Activated T-helper 2 cell treated with anti-CD3 and anti-CD28 coated beads, Interferon-gamma antibody, Interleukin-2, Interleukin-4, amounts not matched to agents 10 μg/mL and 5 μg/mL and 100 μg/mL, durations not matched to agents 14 hours and 24 hours and 36 hours (primary cell): ENCODE measurements at places on chromosomes 7 and 10. TPM values are rescaled to one million over a fixed set of nuclear protein-coding genes. Genes with fewer than 3 reads are reported as not detected.

The TMEM26 gene
- total RNA-seq: not detected in 2 replicates

The DDIT4 gene
- total RNA-seq: 543 and 569 TPM in 2 replicates

The RET gene
- total RNA-seq: 0.21 and 0.59 TPM in 2 replicates

The CALHM3 gene
- not detected in 2 replicates for total RNA-seq

The NT5C3A gene
- total RNA-seq: 30.0 and 33.3 TPM in 2 replicates

The CALN1 gene
- not detected in 2 replicates for total RNA-seq

DNA sequence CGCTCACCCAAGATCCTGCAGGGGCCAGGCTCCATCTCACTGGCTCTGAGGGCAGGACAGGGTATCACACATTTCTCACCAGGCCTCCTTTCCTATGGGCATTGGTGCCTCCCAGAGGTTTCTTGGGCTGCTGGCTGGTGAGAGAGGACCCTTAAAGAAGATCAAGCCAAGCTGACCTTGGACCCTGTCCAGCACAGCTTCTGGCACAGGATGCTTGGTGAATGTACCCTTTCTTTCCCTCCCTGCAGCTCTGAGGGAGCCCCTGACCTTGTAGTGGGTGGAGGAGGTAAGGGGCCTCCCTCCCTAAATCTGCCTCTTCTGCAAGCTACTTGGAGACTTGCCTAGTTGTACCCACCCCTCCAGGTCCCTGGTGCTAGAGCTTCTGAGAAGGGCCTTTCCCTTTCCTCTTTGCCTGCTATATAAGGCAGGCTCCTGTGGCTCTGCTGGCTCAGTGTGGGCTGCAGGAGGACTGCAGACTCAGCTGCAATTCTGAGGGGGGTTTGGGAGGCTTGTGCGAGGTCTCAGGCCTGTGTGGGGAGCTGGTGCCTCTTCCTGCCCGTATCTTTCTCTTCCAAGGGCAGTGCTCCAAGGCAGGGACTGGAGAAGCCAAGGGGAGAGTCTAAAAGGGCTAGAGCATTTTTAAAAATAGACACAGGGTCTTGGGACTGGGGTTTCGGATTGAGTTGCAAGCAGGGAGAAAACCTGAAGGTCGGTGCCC, 11.7 kb upstream of the TRIM8 start:
- no peak for DNase-seq

- peak; percentile 15 for DNase-seq
These were observed 97.5 kb downstream of the PFKFB3 start for GRCh38 chr10:6300106-6300783.

DNA sequence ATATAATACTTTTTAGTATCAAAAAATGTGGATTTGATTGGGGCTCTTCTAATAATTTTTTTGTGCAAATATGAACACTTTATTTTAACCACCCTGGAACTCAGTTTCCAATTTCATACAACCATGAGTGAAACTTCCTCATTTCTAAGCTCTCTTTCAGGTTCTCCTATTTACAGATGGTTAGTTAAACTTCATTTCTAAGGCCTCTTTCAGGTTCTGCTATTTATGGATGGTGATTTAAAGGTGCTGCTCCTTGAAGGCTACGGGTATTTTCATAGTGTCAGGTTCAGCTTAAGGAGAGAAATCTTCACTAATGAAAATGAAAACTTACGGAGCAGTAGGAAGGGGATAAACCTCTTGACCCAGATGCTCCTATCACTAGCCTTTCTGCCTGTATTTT, 568.3 kb downstream of the KIF20B start:
- no peak for DNase-seq

- no peak for DNase-seq
These were observed 16.7 kb upstream of the SYPL1 start for GRCh38 chr7:106128836-106129235.

GRCh38 chr7:22723181-22723601, 3.8 kb upstream of the IL6 start:
- DNase-seq: no peak

- no peak for DNase-seq
These were observed 474.2 kb downstream of the ADRA2A start for GRCh38 chr10:111551001-111551400.
